ENCODE measurements at places on chromosomes 13 and 19.

- no peak for DNase-seq
These were observed 201.3 kb downstream of the TEX29 start for GRCh38 chr13:111521691-111522229.

DNA sequence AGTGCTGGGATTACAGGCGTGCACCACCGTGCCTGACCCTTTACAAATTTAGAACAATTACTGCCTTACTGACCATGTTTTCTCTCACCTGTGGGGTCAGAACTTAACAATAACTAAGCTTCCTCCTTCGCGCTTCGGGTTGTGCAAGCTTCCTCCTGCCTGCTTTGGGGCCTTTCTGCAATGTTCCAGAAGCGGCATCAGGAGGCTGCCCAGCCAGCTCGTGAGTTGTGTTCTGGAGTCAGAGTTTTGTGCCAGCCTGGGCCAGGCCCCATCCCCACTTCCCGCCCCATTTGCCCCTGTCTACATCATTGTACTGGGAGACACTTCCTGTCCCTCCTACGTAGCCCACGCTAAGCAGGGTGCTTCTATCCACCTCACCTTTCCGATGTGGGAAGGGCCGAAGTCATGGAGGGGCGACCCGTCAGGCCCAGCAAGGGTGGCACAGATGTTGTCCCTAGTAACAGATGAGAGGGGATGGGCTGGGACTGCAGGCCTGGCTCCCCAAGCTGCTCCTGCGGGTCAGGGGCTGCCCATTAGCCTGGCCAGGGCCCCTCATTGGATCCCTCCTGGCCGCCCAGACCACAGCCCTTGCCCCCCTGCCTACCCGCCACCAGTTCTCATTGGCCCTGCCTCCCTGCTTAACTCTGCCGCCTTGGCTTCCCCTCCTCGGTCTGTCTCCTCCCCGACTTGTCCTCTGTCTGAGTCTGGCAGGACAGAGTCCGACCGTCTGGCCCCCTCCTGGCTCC, 13.4 kb downstream of the UHRF1 start:
- DNase-seq = no peak

DNA sequence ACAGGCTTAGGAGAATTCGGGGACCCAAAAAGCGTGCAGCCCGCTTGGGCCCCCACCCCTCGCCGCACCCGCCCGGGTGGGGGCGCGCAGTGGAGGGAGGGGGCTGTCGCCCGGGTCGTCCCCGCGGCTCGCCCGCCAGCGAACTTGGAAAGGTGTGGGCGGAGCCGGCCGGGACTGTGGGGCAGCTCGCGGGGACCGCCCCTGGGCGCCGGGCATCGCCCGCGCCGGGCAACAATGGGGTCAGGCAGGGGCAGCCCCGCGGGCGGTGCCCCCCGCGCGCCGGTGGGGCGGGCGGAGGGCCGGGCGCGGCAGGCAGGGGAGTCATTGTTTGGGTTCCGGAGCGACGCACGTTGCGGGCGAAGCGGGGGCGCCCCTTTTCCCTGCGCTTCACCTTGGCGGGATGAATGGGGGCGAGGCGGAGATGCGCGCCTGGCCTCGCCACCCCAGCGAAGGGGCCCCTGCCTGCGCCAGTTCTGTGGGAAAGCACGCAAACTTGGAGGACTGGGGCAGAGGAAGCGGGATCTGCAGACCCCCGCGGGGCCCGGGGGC, 647 bp upstream of the KLF12 start:
- DNase-seq = peak; percentile 48

- no peak for DNase-seq
These were observed 9.8 kb downstream of the GJA3 start for GRCh38 chr13:20151016-20151415.

GRCh38 chr19:10712045-10712444, 5.8 kb upstream of the DNM2 start:
- DNase-seq = no peak

GRCh38 chr19:50939596-50939995, 13.2 kb downstream of the KLK5 start:
- DNase-seq = no peak

DNA sequence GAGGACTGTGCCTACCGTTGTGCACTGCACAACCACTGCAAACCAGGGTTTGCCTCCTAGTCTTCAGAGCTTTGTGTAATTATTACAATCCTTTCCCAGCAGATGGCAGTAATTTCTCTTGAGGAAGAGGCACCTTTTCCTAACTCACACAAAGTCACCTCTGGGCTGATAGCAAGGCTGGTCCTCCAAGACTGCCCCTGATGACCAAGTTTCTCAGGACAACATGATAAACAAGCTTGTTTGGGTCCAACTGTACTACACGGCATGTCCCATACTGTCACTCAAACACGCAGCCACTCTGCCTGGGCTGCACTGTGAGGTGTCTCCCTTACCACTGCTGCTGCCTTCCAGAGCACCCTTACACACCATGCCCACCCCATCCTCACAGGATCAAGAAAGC, 39.3 kb downstream of the RFXAP start:
- DNase-seq = no peak

GRCh38 chr13:75391432-75392100, 90.4 kb downstream of the TBC1D4 start:
- no peak for DNase-seq

GRCh38 chr13:63501702-63502101, 2086.1 kb upstream of the PCDH20 start:
- DNase-seq = no peak

DNA sequence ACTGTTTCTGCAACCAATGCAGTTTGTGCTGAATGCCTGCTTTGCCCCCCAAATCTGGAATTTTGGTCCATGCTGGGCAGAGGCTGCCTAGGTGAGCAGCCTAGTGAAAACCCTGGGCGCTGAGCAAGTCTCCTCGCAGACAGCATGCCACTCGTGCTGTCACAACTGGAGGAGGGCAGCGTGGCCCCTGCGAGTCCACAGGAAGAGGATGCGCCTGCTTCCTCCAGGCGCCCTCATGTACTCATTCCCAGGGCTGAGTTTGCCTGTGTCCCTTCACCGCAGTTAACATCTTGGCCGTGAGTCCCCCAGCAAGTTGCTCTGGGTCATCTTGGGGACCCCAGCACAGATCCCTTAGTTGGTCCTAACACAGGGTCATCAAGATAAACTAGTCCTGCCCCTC, 26.2 kb upstream of the TMEM160 start:
- no peak for DNase-seq

DNA sequence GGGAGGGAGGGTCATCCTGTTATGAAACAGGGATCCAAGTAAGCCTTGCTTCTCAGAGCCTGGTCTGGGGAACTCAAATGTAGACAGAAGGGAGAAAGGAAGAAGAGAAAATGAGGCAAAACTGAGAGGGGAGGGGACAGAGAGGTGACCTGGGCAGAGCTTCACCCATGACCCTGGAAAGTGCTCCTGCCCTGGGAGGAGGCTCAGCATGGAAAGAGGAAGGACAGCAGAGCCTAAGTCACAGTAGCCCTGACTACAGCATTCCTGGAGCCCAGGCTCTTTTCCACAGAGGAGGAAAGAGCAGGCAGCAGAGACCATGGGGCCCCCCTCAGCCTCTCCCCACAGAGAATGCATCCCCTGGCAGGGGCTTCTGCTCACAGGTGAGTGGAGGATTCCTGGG, at the start of gene CEACAM3:
CEACAM3 (plus strand) TSS at position 226 of the 400 bp plus-strand sequence; CDS start at position 317, 91 bp downstream.
- DNase-seq = no peak

DNA sequence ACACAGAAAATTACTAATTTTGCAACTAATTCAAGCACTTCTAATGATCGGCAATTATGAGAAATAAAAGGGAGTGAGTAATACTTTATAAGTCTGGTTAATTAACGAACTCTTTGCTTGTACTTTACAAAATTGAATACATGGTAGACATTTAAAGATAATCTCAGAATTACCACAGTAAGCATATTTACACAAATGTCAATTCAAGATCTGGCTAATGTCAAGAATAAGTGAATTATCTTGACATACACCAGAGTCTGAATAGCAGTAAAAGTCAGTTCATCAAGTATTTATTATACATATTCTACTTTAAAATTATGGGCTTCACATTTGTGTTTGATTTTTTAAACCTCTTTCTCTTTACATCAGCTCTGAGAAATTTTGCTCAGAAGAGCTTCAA, 643.4 kb downstream of the OLFM4 start:
- DNase-seq = no peak

DNA sequence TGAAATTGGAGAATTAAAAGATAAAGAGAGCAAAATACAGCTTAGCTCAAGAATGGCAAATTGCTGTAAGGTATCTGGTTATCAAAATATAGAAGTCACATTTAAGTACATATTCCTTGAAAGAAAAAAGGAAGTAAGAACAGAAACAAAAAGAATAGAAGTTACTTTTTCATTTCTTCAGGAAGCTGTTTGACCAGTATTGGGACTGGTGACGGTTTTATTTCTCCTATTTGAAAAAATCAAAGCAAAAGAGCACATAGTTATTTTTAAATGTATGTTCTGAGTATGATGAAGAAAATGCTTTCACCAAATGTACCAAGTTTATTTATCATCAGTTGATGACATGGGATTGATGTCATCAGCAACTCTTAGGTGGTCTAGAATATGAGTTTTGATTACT, 83.1 kb upstream of the OXGR1 start:
- no peak for DNase-seq

- no peak for DNase-seq
These were observed 540.4 kb upstream of the NBEA start for GRCh38 chr13:34401696-34402095.

- no peak for DNase-seq
These were observed 152.7 kb upstream of the SERP2 start for GRCh38 chr13:44220948-44221347.

DNA sequence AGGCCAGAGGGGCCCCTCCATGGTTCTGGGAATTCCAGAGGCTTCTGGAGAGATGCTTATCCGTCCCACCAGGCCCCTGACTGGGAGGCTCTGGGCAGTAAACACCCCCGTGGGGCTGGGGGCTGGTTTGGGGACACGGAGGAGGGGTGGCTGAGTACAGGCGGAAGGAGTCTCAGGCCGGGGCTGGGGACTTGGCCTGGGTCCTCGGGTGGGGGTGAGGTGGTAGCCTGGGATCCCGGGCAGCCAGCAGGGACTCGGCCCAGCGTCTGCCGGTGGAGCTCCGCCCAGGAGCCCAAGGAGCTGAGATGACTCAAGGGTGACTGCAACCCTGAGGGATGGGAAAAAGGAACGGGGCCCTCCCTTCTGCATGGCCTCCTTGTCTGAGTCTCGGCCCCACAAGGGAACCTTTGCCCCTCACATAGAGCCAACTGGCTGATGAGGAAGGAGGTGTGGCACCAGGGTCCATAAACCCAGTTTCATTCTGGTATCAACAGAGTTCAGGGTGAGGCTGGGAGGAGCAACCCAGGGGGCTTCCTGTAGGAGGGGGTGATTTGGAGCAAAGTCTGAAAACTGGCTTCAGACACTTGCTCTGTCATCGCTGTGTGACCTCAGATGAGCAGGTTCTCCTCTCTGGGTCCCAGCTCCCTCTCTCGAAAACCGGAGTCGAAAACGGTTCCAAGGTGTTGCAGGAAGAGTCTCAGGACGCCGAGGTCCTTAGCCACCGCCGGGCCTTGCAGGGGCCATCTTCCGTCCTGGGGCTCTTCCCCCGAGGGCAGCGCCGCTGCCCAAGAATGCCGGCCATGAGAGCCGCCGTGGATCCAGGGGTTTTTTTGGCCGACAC, 809 bp downstream of the MISP start:
- DNase-seq = no peak

GRCh38 chr13:43377973-43378372, 354.6 kb downstream of the DNAJC15 start:
- DNase-seq = no peak

- no peak for DNase-seq
These were observed 26.2 kb downstream of the CSNK1G2 start for GRCh38 chr19:1967087-1967608.

GRCh38 chr19:38683393-38684077, 36.1 kb downstream of the ACTN4 start:
- peak; percentile 45 for DNase-seq

- DNase-seq = no peak
These were observed 13.7 kb upstream of the SMARCA4 start for GRCh38 chr19:10946958-10947657.

DNA sequence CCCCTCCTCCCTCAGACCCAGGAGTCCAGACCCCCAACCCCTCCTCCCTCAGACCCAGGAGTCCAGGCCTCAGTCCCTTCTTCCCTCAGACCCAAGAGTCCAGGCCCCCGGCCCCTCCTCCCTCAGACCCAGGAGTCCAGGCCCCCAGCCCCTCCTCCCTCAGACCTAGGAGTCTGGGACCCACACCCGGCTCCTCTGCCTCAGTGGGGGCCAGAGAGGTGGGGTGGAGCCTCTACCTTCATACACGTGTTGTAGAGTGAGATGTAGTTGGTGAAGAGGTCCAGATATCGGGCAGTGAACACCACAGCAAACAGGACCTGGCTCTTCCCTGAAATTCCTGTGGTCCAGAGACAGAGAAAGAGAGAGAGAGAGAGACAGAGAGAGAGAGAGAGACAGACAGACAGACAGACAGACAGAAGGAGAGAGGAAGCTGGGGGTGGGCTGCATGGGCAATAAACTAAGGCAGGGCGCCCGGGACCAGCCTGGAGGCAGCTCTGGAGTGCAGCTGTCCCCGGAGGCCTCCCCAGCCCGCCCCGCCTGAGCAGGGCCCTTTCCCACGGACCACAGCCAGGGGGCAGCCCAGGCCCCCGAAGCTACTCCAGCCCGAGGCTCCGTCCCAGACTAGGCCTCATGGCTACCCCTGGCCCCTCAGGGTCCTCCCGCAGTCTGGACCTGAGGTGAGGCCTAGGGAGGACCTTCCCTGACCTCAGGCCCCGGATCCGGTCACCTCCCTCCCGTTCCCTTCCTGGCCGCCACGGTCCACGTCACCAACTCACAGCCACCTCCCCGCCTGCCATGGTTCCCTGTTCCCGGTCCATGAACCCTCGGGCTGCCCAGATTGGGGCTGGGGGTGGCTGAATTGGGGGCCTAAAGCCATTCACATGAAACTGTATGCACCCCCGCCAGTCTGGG, 907 bp downstream of the KDELR1 start:
- DNase-seq = peak; percentile 56

DNA sequence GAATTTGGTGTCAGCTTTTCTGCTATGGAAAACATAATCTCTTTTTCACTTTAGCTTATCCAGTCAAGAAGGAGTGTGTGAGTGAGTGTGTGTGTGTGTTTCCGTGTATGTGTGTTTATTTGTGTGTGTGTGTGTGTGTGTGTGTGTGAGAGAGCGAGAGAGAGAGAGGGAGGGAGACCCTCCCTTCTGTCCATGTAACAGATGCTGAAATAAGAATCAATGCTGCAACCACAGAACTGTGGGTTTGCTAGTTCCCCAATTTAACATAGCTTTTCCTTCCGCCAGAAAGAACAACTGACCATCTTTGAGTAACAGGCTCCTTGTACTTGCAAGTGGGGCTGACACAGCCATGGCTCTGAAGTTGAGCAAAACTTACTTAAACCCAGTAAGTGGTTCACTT, 5.2 kb downstream of the LCP1 start:
- no peak for DNase-seq

DNA sequence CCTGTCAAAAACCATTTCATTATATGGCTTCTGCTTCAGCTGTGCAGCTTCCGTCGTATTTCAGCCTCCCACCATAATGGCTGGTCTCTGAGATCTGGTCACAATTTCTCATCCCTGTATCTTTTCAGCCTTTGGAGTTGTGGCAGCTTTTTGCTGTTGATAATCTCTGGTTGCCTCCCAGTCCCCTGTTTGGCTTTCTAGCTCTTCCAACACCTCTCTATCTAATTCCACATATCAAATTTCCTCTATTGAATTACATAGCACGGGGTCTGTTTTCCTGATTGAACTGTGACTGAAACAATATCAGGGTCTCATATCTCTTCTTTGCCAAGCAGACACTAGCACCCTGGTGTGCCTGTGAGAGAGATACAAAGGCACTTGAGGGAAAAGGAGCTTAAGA, 222.1 kb upstream of the OBI1 start:
- no peak for DNase-seq

- no peak for DNase-seq
These were observed 14.5 kb upstream of the ISYNA1 start for GRCh38 chr19:18452386-18452785.

GRCh38 chr13:102555914-102556553, 40.8 kb upstream of the TPP2 start:
- DNase-seq = no peak
